Neural progenitor cell (in vitro differentiated cells): ENCODE measurements at places on chromosomes 3 and 15.

DNA sequence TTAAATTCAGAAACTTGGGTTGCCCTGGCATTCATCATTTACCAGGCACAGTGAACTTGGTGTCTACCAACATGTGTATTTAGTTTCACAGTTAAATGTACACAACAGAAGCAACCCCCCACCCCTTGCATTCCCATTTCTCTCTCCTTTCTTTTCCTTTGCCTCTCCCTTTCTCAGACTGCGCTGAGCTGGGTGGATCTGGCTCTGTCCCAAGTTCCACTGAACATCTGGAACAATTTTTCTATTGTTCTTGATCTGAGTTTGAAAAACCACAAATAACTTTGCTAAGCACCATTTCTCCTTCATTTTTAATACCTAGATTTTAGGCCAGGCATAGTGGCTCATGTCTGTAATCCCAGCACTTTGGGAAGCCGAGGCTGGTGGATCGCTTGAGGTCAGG is 242.2 kb downstream of the ABHD5 start:
- DNase-seq, result no peak

- no peak for DNase-seq
Observed at GRCh38 chr3:55159711-55160110, 231.9 kb upstream of the LRTM1 start.

DNA sequence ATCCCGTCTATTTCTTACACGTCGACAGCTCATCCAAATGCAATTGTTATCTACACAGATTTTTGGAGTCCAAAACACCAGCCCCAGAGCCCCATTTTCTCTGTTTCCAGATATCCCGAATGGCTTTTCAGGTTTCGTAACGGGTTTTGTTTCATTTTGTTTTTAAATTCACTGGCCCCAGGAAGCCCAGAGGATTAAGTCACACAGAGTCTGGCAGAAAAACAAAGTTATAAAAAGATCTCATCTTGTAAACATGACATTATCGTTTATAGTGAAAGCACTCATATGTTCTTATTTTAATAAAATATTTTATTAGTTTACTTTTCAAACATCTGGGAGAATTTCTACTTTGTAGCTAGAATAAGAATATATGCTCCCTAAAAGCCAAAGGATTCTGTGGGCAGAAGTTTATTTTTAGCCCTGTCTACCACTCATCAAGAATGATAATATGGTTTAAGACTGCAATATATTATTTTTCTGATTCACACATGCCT is 149.3 kb upstream of the SLC2A2 start:
- no peak for DNase-seq

GRCh38 chr15:62407962-62408361 is 242.9 kb upstream of the C2CD4B start:
- DNase-seq, result no peak

DNA sequence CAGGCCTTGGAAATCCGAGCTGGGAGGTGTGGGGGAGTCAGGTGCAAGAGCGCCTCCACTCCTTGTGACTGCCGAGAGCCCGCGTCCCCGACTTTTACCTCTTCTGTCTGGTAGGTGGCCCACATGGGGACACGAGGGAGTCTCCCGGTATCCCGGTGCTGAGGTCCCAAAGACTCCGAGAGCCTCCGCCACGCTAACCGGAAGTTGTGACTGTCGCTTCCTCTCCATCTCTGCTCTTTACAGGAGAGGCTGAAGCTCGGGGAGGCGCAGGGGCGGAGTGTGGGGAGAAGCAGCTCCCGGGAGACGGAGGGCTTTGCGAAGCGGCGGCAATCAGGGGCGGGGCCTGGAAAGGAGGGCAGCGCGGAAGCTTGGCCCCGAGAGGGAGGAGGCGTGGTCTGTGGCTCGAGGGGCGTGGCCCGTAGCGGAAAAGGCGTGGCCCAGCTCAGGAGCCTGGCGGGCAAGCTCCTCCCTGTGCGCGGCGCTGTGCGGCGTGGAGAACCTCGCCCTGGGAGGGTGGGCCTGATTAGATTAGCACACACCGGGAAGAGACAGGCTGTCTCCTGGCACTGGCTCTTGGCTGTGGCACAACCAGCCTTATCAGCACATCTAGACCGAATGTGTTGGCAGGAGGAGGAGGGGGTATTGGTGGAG is 143.9 kb downstream of the GABRB3 start:
- DNase-seq, result peak; percentile 50

DNA sequence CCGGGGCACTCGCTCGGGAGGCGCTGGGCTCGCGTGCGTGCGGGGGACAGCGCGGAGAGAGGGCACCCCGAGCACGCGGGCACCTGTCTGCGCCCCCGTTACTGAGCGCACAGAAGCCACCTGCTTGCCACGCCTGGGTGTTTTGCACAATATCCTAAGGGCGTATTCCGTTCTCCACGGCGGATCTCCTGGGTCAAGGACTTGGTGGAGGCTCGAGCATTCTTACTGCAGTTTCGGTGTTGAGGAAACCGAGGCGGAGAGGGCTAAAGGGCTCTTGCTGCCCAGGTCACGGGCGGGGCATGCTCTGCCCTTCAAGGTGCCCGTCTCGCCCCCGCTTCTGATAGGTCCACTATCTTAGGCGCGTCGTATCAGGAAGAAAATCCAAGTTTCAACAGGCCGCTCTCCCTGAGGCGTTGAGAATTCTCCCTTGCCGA is 526 bp downstream of the GPD1L start:
- peak; percentile 24 for DNase-seq

GRCh38 chr3:38805765-38806386 is 10.1 kb downstream of the SCN10A start:
- DNase-seq, result peak; percentile 95

- no peak for DNase-seq
Observed at GRCh38 chr3:127714125-127714571, 41.4 kb downstream of the ABTB1 start.

DNA sequence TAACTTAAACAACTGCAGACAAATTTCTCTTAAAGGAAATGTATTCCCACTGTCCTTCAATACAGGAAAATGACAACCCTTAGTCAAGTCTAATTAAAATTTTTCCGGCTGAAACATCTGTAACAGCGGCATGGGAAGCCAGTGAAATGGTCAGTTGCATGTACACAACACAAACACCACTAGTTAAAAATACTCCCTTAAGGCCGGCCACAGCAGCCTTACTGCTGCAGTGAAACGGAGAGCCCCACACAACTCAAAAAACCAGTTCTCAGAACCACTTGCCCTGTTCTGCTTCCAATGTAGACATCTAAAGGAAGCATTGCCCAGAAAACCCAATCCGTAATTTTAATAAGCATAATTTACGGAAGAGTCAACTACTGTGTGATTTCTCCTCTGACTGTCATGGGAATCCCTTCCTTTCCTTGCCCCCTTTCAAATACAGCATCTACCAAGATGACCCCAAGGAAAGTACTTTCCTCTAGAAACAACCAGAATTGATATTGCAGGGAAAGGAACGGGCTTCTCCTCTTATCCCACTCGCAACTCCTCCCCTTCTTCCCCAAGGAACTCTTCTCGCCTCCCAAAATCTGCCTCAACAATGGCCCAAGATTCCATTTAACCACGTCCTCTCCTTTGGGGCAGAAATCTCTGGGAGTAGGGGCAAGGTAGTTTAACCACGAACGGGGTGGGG is 1.6 kb downstream of the FBN1 start:
- peak; percentile 30 for DNase-seq

- no peak for DNase-seq
Observed at GRCh38 chr3:21294768-21295167, 456.2 kb downstream of the ZNF385D start.

- no peak for DNase-seq
Observed at GRCh38 chr15:73030122-73030679, 22.1 kb upstream of the NEO1 start.

GRCh38 chr3:127193775-127194174 is 844 bp downstream of the PRR23E start:
- DNase-seq, result no peak

DNA sequence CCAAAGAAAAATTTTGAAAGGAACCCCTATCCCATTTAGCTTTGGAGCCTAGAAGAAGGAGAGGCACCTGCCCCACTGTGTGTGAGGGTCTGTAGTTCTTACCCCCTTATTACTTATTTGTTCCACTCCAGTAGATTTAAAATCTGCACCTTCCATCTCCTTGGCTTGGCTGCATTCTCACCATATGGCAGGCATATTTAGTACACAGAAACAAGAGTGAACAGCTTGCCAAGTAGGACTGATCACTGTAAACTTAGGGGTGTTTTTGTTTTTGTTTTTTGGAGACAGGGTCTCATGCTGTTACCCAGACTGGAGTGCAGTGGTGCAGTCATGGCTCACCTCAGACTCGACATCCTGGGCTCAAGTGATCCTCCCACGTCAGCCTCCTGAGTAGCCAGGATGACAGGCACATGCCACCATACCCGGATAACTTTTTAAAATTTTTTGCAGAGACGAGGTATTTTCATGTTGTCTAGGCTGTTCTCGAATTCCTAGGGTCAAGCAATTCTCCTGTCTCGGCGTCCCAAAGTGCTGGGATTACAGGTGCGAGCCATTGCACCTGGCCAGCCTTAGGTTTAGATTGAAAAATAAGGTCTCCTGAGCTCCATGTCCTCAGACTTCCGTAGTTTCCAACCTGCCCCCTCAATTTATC is 14.1 kb upstream of the ANXA2 start:
- no peak for DNase-seq

DNA sequence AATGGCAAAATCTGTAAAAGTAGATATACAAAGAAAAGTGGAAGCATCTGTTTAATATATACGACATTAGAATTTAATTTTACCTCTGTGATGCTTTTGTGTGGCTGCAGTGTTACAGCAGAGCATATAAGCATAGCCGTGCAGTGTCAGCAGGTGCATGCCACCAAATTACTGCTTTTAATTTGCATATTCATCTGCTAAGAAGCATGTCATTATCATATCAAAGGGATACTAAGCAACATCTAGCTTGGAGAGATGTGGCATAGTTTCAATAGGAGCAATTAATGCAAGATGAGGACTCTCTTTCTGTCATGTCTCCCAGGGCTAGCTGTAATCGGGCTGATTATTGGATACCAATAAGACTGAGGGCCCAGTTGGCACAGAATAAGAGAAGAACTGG is 214.4 kb upstream of the SOX2 start:
- no peak for DNase-seq
